A172 (cell line): ENCODE measurements at places on chromosomes 1 and 21.

- no peak for DNase-seq
These were observed 14.3 kb upstream of the CD34 start for GRCh38 chr1:207925210-207925609.

DNA sequence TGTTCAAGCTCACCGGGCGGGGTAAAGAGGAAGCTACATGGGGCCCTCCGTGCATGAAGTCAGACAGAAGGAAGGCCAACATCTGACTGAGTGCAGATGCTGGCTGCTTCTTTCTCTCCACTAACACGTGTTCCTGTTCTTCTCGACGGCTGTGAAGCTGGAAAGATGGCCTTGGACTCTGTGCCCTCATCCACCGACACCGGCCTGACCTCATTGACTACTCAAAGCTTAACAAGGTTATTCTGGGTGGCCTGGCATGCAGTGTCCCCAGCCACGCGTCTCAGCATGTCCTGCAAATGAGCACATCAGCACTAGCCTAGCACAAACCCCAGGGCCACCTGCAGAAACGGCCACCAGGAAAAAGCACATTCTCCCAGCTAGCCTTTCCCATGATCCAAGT, 41.2 kb downstream of the ACTN2 start:
- DNase-seq: no peak

- no peak for DNase-seq
These were observed 86.4 kb downstream of the RGL1 start for GRCh38 chr1:183891158-183891856.

DNA sequence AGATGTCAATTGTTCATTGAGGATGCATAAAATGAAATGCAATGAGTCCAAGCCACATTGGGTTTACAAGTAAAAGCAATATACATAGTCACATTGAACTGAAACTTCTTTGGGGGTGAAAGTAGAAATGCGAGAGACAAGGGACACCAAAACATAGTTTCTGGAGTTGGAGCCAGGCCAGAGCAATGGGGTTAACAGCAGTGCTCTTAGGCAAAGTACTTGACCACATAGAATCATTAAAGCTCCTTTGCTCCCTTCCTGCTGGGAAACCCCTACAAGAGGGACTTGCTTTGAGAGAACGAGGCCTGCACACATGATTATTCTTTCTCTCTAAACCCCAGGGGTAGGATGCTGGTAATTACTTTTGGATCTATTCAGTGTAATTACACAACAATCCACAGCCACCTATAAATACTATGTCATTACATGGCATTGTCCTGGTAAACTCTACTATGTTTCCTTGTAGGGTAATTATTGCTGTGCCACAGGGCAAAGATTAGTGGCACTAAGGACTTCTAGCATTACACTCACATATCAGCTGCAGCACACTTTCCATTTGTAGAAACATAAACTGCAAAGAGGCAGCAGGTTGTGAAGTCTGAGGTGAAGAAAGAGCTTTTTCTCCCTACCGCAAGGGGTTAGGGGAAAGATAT, 421.6 kb upstream of the PBX1 start:
- no peak for DNase-seq

GRCh38 chr1:206468571-206468970, 1.7 kb upstream of the IKBKE start:
- DNase-seq: no peak

DNA sequence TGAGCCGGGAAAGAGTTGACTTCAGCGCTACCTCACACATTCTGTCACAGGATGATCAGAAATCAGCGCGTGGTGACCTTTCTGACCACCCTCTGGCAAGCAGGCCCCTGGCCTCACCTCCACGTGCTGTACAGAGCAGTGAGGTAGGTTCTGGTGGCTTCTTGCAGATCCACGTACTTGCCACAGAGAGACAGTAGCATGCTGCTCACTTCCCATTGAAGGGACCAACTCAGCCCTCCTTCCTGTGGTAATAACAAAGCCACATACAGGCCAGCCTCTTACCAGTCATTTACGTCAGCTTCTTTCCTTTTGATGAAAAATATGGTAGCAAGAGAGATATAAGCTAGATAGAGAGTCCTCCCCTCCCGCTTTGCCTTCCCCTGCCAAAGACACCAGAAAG, 200.7 kb downstream of the CHRM3 start:
- DNase-seq: no peak

- DNase-seq: no peak
These were observed 99.6 kb downstream of the APP start for GRCh38 chr21:26070822-26071425.

DNA sequence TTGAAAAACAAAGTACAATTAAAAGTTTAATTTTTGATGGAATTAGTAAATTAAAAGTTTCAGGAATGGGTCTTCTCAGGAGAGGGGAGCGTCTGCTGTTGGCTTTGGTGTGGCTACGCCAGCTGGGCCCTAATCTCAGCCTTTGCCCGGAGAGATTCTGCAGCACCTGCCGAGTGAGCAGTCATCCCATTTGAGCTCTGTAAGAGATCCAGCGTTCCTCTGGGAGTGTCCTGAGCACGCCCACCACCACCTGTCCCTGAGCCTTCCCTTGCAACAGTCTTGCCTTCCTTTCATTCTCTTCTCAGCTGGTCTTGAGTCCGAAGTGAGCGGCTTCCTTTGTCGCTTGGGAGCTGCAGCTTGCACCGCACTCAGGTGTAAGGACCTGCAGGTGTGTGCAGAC, 263.1 kb downstream of the CAMTA1 start:
- no peak for DNase-seq

DNA sequence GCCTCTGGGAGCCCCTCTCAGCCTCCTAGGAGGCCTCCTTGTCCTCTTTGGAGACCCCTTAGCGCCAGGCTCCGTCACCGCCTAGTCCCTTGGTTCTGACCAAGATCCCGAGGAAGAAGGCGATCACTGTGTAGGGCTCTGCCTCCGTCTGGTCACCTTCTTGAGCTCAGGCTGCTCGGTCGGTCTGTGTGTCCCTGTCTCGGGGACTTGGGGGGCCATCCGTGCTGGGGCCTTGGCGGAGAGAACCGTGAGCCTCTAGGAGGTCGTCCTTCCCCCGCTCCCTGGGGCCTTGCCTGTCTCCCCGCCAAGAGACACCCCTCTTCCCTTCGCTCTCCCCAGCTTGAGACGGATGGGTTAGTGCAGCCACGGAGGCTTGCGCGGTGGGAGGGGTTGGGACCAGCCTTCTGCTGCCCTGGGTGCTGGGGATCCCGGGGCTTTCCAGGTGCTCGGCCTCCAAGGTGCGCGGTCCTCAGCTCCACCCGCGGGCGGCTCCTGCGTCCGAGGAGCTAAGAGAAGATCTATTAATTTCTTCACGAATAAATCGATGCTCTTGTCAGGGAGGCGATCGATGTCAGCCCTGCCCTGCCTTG, 701 bp upstream of the INSRR start:
- no peak for DNase-seq
